ENCODE measurements at places on chromosomes 13 and 19. TPM values are rescaled to one million over a fixed set of nuclear protein-coding genes. Genes with fewer than 3 reads are reported as not detected.

- no peak for DNase-seq
Observed at GRCh38 chr19:8682931-8683330, 15.7 kb downstream of the ACTL9 start.

DNA sequence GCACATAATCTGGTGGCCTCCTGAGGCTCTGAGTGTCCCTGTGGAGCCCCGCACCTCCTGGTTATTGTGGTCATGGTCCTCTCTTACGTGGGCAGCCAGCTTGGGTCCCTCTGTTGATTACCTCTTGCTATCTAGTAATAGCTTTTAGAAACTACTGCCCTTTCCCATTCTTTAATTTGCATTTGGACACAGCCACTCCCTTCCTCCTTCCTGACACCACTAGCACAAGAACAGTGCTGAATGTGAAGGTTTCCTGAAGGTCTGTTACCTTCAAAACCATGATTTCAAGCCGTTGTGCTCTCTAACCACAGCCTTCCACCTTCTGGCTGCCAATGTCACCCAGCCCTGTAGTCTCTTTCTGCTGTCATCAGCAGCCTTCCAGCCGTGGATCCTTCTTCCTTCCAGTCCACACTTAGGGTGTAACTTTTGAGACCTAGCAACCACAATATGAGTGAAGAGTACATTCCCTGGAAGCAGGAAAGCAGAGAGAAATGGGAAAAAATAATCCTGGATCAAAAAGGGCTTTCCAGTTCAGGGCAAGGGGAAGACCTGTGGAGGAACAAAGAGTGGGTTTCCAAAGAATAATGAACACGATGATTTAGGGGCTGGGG lies 130.9 kb downstream of the FRY start:
- DNase-seq = no peak

- peak; percentile 68 for DNase-seq
Observed at GRCh38 chr13:46909042-46909441, 12.2 kb upstream of the HTR2A start.

DNA sequence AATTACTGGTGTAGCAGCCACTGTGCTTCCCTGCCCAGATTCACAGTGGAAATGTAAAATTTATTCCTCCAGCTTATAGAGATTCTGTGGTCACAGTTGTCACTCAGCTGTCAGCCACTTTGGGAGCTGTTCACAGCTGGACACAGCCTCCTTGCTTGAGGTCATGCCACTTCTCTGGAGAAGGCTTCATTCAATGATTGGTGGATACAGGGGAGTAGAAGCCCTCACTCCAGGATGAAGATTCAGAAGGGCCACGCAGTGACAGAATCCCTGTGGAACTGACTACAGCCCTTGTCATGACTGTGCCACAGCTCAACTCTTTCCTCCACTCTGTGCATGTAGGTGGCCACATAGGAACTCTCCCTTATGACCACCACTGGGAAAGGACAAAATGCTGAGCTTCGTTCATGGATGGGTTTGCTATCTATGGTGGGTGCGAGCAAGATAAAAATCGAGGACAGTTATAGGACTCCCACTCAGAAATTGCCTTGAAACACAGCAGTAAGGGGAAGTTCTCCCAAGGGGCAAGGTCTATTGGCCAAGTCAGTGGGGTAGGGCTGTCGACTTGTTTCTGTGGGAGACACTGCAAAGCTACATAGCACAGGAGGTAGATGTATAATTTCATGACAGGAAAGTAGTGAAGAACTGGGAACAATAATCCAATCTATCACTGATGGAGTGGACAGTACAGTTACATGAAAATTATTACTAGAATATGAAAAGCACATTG lies 98.7 kb downstream of the CCNA1 start:
- no peak for DNase-seq

GRCh38 chr13:45943965-45944364 lies 92.4 kb upstream of the SIAH3 start:
- peak; percentile 55 for DNase-seq

- DNase-seq = no peak
Observed at GRCh38 chr13:77533875-77534788, 1.4 kb upstream of the SCEL start.

- no peak for DNase-seq
Observed at GRCh38 chr19:23273022-23273589, 22.9 kb upstream of the ZNF724 start.

DNA sequence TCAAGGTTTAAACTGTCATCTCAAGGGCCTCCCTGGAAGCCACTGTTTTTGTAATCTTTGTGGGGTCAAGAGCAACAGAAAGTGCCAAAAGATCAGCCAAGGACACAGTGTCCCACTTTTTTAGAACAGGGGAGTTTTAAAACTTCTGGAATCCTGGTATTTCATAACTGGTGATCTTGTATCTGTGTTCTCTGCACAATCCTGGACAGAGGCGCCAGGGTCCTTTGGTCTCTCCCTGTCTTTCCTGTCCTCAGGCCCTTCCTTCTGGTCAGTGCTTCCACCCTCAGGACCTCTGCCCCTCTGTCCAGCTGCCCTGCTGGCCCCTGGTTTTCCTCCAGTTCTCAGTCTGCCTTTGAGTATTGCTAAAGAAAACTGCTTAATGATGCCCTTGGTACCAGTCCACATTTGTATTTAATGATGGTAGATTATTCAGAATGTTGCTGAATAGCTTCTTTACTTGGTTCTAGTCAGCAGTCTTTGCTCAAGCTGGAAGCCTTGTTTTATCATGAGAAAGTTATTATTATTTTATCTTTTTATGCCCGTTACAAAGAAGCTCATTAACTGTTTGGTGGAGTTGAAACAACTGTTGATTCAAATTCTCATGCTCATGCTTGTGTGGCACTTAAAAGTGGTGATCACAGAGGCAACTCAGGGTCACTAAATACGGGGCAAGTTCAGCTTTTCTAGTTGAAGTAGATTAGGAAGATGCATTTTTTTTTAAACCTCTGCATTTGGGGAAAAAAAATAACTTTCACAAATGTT lies 47.5 kb downstream of the WASF3 start:
- no peak for DNase-seq

- no peak for DNase-seq
Observed at GRCh38 chr19:17753976-17754375, 2.7 kb downstream of the FCHO1 start.

DNA sequence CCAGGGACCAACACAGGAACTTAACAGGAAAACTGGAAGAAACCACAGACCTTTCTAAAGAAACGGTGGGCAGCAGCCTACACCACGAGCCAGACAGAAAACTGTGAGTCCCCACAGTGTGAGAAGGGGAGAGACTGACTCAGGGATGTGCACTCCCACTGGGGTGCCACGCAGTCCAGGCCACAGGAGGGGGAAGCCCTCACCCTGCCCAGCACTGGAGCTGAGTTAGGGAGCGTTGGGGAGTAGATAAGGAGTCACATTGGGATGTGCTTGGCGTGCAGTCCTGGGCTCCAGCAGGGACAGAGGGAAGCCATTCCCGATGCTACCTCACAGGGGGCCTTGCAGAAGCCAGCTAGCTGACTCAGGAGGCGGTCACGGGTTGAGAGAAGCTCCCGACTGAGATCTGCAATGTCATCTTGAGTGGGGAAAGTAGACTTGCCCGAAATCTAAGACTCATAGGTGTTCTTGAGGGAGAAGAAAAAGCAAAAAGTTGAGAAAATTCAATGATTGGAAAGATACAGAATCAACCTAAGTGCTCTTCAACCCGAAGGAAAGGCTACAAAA lies 17.3 kb downstream of the SIGLEC8 start:
- no peak for DNase-seq

DNA sequence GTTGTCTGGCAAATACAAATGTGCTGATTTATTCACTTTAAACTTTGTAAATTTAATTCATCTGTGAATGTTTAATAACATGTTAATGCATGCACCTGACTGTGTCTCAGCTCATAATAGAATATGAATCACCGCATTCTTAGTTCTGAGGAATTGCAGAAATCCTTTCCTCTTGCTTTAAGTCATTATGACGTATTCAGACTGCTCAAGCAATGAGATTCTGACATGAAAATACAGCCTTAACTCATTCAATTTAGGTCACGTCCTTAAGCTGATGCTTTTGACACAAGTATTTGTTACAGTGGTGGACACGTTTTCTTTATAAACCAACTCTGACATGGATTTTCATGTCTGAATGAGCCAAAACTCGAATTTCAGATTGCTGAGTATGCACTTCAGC lies 541.0 kb upstream of the KLF12 start:
- peak; percentile 80 for DNase-seq

DNA sequence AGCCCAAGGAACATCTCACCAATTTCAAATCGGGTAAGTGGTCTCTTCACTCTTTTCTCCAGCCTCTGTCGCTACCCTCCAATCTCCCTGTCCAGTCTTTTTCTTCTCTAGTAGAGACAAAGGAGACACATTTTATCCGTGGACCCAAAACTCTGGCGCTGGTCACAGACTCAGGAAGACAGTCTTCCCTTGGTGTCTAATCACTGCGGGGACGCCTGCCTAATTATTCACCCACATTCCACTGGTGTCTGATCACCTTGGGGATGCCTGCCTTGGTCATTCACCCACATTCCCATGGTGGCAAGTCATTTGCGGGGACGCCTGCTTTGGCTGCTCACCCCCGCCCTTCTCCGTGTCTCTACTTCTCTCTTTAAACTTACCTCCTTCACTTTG lies 13.8 kb upstream of the OR10H1 start:
- DNase-seq = no peak

GRCh38 chr13:48302871-48303358 lies 636 bp upstream of the RB1 start:
- DNase-seq = no peak

- peak; percentile 45 for DNase-seq
Observed at GRCh38 chr13:59982631-59983382, 180.9 kb downstream of the DIAPH3 start.

DNA sequence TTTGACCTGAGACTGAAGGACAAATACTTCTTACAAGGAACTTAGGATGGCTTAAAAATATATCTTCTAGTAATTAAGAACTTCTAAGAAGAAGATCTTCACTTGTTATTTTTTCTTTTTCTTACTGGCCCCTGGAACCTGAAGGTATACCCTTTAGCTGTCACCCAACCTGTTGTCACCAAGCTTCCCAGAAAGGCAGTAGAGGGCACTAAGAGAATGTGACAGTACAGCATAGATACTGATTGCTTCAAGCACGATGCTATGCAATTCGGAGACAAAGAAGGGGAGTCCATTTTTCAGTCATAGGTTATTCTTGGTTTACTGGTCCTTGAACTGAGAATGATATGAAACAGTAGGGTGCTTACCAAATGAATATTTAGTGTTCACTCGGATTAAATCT lies 208.3 kb upstream of the PCDH9 start:
- no peak for DNase-seq

GRCh38 chr19:708154-709143 lies at the start of gene PALM:
TSS of gene PALM (plus strand) at chr19:708935. CDS start at chr19:709147, 212 bp downstream.
- DNase-seq = no peak

DNA sequence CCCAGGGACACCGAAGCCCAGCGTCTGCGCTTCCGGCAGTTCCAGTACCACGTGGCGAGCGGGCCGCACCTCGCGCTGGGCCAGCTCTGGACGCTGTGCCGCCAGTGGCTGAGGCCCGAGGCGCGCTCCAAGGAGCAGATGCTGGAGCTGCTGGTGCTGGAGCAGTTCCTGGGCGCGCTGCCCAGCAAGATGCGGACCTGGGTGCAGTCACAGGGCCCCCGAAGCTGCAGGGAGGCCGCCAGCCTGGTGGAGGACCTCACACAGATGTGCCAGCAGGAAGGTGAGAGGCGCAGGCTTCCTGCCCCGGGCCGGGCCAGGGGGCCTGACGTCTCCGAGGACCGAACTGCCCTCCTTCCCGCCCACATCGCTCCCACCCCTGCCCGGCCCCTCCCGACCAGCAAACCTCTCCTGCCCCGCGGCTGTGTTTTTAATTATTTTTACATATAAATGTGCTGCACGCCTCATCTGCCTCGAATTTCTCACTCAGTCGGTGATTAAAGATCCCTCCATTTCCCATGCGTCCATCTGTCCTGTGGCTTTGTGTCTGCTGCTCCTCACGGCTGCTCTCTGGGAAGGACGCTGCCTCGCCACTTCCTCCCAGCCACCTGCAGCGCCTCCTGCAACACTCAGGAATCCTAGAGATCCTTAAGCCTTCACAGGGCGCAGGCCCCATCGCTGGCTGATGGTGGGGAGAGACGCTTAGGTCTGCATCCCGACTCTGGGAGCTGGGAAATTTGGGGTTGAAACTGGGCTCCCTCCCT lies 4.3 kb downstream of the ZSCAN1 start:
- DNase-seq = no peak

DNA sequence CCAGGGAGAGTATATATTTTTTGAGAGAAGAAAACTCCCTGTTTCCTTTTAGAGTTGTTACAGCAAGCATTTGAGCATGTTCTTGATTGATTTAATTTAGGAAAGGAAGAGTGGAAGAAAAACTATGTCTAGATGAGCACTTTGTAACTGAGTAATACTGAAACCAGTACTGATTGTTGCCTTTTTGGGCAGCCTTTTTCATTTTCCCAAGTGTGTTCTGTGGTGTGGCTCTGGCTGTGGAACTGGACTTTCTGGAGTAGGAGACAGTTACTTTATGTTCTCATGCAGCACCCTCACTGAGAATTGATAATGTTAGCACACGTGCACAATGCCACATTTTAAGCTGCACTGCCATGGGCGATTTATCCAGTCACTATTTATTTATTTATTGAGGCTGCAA lies 211.5 kb downstream of the LMO7 start:
- DNase-seq = no peak

DNA sequence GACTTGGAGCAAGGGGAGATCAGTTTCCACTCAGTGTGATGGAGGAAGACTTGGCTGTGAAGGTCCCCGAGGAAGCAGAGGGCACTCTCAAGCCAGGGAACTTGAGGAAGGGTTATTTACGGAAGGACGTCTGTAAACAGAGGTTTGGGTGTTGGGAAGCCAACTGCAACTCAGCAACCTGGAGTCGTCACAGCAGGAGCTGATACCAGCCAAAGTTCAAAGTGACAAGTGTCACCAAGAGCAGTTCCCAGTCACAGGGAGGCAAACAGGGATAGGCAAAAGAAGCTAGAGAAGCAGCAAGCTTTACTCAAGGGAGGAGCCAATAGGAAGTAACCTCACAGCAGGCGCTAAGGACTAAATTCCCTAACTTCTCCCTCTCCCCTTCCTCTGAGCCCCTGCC lies 205.5 kb downstream of the EFNB2 start:
- no peak for DNase-seq

GRCh38 chr19:34363930-34364329 lies 1.1 kb upstream of the GPI start:
- DNase-seq = no peak

- DNase-seq = no peak
Observed at GRCh38 chr13:48477191-48477855, 55.6 kb downstream of the RCBTB2 start.

GRCh38 chr13:45142440-45143345 lies 22.4 kb downstream of the GTF2F2 start:
- peak; percentile 34 for DNase-seq

DNA sequence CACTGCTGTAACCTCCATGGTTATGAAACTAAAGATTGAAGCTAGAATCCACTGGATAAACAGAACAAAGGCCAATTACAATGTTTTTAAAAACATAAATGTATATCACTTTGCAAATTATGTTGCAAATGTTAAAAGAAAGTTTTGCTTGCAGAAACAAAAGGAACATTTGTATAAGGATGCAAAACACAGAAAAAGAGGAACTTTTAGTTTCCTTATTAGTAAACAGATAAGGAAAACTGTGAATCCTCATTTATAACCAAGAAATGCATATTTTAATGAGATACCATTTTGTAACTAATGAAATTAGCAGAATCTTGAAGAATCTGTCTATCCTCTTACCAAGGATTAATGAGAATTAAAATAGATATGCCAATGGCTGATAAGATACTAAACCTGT lies 32.3 kb downstream of the LPAR6 start:
- no peak for DNase-seq

MEDAG gene
- 47.0 TPM for total RNA-seq

CEACAM7 gene
- total RNA-seq = not detected

TSHZ3 gene
- 17.3 TPM for total RNA-seq
